ENCODE measurements at places on chromosomes 5 and 9.

DNA sequence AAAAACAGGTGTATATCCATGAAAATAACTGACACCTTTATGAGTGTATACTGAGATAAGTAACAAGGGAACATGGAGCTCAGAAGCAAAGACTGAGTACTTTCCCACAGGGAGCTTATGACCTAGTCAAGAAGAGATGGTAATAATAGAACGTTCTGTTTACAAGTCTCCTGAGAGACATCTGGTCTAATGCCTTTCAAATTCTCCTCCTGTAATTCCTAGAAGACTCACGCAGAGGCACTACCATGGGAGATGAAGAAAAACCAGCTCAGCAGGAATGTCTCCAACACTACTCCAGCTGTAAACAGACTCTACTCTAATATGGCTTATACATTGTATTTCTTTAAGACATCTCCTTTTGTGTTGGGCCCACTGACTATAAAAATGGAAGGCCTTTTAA is 503.6 kb upstream of the TUSC1 start:
- no peak for DNase-seq

GRCh38 chr5:137696481-137696880 is 39.4 kb downstream of the KLHL3 start:
- DNase-seq, result no peak

DNA sequence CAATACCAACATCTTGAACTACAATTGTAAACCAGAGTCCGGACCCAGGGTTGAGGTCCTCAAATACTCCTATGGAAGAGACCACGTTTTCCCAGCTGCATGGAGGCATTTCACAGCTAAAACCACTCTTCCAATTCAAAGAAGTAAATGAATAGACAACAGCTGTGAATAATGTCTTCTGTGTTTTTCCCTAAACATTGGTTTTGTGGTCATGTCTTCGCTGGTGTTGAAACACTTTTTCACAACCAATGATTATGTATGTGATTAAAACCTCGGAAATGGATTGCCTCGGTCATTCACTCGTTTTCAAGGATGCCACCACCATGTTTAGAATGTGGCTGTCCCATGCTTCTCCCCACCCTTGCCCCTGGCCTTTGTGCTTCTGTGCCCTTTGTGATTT is 9.4 kb upstream of the TENT4A start:
- DNase-seq, result no peak

DNA sequence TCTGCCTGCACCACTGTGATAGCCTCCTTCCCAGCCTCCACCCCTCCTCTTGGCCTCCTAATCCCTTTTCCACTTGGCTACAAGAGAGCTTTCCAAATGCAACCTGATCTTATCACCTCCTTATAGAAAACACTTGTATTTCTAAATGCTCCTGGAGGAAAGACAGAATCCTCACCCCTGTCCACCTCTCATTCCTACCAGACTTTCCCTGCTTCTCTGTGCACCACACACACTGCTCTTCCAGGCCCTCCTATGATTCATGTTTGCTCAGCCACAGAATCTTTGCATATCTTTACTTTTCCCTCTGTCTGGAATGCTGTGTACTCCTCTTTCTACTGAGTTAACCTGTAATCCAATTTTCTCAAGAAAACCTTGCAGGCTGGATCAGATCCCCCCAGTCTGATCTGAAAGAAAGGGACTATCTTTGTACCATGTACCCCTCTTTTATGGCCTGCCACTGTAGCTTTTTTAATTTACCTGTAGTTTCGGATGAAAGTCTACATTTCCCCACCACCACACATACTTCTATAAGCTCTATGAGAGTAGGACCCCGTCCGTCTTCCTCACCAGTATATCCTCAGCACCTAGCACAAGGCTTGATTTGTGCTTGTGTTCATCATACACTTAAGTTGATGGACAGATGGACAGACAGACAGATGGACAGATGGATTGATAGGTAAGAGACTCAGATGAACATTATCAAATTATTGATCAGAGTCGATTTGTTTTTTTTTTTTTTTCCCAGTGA is 95.3 kb downstream of the GALNT10 start:
- DNase-seq, result no peak

- DNase-seq, result no peak
Observed at GRCh38 chr5:428219-428618, 14.8 kb upstream of the EXOC3 start.

GRCh38 chr5:40224421-40224820 is 455.3 kb upstream of the PTGER4 start:
- no peak for DNase-seq

- DNase-seq, result no peak
Observed at GRCh38 chr9:133671371-133671770, 35.2 kb downstream of the DBH start.

DNA sequence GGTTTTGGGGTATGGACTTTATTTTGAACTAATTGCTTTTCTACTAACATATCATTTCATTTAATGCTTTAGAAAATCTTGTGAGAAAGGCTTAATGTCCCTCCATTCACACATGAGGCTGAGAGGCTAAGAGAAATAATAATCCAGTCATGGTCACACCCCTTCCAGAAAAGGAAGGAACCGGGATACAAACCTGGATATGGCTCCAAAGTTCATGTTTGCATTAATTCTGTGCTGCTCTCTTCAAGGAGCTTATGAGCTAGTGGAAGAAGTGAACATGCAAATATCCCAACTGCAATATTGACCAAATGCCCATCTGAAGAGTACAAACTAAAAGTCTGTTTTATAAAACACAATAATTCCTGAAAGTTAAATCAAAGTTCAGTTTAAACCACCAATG is 732.1 kb upstream of the RIOK2 start:
- no peak for DNase-seq

GRCh38 chr5:141511771-141512325 is 23.0 kb downstream of the PCDHGC5 start:
- DNase-seq, result no peak

DNA sequence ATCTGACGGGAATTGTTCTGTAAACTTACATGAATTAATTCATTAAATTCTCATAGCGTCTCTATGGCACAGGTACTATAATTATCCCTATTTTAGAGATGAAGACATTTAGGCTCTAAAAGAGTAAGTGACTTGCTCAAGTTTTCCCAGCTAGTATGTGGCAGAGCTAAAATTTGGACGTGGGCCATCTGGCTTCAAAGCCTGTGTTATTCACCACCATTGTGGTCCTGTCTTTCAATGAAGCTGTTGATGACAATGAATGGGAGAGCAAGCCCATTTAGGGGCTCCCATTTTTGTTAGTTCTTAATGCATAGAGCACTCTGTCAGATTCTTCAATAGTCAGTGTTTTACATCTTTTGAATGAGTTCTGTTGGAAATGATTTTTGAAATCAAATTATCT is 236.0 kb upstream of the CD180 start:
- DNase-seq, result no peak

DNA sequence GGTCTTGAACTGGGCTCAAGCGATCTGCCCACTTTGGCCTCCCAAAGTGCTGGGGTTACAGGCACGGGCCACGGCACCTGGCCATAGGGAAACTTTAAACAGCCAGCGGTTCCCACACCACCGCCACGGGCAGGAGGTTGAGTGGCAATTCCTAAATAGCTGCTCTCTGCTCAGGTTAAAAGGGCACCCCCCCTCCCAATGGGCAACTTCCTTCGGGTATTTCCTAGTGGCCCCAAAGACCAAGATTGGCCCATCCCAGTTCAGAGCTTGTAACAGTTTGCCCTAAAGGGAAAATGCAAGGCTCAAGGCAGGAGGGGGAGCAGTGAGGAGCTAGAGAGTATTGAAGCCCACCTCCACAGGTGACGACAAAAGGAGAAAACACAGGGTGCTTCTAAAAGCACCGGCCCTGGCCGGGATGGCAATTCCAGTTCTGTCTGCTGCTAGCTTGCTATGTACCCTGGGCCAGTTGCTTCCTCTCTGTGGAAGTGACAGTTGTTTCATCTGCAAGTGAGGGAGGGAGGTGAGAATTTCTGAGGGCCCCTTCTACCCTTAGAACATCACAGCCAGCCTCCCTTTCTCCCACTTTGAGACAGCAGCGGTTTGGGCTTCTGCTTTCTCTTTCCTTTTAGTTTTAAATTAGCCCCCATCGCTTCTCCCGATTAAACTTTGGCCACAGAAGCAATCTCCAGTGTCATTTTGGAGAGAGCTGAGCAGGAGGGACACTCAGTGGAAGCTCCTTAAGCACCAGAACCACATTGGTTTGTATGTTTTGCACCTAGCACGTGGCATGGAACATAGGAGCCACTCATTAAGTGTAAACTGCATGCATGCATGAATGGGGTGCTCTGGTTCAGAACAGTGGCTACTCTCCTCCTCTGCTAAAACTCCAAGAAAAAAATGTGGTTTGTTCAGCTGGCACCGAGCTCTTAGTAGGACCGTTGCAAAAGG is 17.3 kb upstream of the TNIP1 start:
- no peak for DNase-seq

GRCh38 chr5:58543723-58544122 is 39.2 kb upstream of the RAB3C start:
- no peak for DNase-seq

DNA sequence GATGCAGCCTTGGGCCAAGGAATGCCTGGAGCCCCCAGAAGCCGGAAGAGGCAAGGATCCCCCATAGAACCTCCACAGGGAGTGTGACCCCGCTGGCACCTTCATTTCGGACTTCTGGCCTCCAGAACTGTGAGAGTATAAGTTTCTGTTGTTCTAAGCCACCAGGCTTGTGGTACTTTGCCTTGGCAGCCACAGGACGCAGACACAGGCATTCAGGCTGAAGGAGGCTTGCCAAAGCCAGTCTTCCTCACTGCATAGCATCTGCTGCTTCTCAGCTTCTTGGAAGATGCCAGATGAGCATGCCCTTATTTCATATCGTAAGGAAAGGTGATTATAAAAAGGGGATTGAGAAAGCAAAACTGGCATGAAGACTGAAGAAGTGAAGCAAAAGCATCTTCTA is 61.1 kb upstream of the TAS2R1 start:
- DNase-seq, result no peak

DNA sequence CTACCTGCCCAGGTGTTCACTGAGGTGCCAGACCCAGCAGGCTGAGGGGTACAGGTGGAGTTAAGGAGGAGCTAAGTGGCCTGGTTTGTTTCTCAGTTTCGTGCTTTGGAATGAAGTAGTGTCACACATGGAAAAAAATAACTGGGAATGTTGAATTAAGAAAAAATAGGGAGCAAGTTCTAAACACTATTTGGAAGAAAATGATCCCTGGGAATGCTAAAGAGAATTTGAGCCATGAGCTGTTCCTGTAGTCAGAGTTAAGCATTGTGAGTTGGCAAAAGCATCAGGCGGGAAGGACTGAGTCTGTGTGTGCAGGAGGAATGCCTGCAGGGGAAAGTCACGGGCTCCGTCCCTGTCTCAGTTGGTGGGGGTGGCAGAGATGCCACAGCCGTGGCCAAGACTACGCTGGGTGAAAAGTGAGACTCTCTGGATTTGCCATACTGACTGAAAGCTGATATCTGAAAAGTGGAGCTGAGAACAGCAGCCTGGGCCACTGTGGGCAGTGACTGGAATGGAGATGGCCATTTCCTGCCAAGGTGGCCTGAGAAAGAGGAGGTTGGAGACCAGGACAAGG is 37.0 kb downstream of the SYK start:
- DNase-seq, result no peak

- DNase-seq, result no peak
Observed at GRCh38 chr5:150408231-150408943, 4.3 kb downstream of the CD74 start.

DNA sequence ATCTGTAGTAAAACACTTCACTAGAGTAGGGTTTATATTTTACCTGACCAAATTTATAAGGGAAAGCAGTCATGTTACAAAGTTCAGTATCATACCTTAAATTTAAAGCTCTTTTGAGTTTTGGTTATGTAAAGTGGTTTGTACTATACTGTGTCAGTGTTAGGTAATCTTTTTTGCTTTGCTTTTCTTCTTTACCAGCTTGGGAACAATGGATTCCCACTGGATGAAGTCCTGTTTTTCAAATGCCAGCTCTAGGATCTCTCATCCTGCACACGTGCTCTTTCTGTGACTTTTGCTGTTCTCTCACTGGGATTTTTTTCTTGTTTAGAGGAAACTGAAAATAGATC is 15.9 kb downstream of the CYSTM1 start:
- no peak for DNase-seq

- no peak for DNase-seq
Observed at GRCh38 chr5:76204713-76205112, 121.5 kb downstream of the SV2C start.

- DNase-seq, result no peak
Observed at GRCh38 chr9:112629671-112630485, 88.0 kb downstream of the INIP start.

GRCh38 chr5:126811515-126812198 is 34.7 kb downstream of the LMNB1 start:
- DNase-seq, result no peak

DNA sequence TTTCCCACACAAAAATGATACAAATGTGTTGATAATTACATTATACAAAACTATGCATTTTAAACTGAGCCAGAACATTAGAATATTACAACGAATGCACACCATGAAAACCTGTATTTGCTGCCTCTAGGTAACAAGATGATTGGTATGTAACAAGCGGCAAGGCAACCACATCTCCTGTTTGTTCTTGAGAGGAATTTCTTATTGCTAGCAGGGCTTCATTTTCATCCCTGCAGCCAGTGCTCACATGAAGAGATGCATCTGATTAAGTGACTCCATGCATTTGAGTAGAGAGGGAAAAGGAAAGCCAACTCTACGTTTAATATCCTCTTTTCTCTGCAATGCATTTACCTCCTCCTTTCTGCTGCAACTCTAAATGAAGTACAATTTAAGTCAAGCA is 36.6 kb downstream of the FRMD3 start:
- DNase-seq, result no peak

DNA sequence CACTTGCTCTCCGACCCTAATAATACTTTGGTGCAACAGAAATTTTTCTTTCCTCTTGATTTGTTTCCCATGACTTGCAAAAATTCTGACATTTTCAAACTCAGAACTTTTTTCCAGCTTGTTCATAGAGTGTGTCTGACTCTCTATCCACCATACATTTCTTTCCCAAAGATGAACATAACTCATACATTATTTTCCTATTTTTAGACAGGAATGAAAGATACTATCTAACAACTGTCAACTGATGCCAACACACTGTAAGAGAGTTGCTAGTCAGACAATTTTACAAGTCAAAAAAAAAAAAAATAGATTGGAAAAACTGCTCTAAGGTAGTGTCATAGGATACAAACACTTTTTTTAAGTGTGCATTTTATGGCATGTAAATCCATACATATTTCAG is 1001.0 kb upstream of the WWC1 start:
- no peak for DNase-seq

- DNase-seq, result no peak
Observed at GRCh38 chr5:36491856-36492255, 114.5 kb upstream of the SLC1A3 start.

GRCh38 chr9:4415281-4415680 is 75.0 kb upstream of the SLC1A1 start:
- DNase-seq, result no peak

DNA sequence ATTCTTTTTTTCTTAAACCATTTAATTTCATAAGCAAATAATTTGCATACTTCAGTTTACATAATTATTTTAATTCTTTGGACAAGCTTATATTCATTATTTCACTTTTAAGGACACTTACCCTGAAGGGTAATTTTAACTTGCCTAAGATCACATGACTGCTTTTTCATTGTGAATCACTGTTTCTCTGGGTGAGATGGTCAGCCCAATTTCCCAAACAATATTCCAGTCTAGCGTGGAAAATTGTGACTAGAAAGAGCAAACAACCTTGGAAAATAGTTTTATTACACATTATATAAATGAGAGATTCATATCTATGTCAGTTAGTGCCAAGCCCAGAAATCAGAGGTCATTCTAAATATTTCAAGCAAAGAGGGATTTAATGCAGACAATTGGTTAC is 21.4 kb upstream of the JAKMIP2 start:
- no peak for DNase-seq

Measured in thymus (tissue), 14 donors.